H1 (cell line): ENCODE measurements at places on chromosomes 7 and 10. TPM values are rescaled to one million over a fixed set of nuclear protein-coding genes. Genes with fewer than 3 reads are reported as not detected.

DNA sequence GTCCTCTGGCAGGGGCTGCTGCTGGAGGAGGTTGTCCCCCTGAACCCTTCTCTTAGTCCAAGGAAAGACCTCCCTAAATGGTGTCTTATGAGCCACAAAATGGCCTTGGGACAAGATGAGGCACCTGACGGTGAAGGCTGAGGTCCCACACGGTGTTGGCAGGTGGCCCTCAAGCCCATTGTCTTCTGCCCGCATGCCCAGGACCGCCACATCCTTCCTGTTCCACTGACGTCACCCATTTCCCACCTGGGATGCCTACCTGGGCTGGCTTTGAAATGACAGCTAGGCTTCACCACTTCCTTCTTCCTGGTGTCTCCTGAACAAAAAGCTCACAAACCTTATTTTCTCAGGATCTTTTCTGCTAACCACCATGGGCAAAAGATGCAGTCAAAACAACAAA is 2.1 kb upstream of the DMBT1 start:
- H3K27me3 ChIP-seq: no peaks in the 10 kb centered on the region
- no peak overlapping the region for H3K27ac ChIP-seq
- H3K4me3 ChIP-seq: no peak overlapping the region
- no peak for DNase-seq
- no peaks in the 10 kb centered on the region for H3K36me3 ChIP-seq

GRCh38 chr7:130160455-130160854 is 44.8 kb downstream of the TMEM209 start:
- no peak for DNase-seq
- H3K4me1 ChIP-seq: no peaks in the 10 kb centered on the region
- no peak overlapping the region for H3K4me3 ChIP-seq
- no peak overlapping the region for H3K27ac ChIP-seq
- H3K27me3 ChIP-seq: no peaks in the 10 kb centered on the region

GRCh38 chr7:781936-782529 is 50.2 kb upstream of the SUN1 start:
- no peak overlapping the region for H3K27ac ChIP-seq
- H3K27me3 ChIP-seq: no peaks in the 10 kb centered on the region
- H3K36me3 ChIP-seq: peaks cover 50% of the 10 kb centered on the region

DNA sequence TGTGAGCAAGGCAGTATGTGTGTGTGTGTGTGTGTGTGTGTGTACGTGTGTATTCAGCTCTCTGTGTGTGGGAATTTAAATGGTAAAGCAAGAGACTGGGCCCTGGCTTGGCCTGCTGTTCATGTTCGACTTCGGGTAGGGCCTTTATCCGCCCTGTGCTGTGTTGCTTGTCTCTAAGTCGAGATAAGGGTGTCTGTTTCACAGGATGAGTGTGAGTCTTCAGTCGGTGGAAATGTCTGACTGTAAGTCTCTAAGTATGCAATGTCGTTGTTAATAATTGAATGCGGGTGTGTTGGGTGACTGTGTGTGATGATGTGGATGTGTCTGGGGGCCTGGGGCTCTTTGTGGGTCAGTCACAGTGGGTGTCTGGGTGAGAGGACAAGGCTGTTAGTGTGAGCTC is 34.8 kb downstream of the HIF1AN start:
- peaks cover 11% of the 10 kb centered on the region for H3K27me3 ChIP-seq
- H3K4me3 ChIP-seq: peak overlapping the region; percentile 77
- no peaks in the 10 kb centered on the region for H3K36me3 ChIP-seq
- H3K4me1 ChIP-seq: no peaks in the 10 kb centered on the region
- DNase-seq: no peak

DNA sequence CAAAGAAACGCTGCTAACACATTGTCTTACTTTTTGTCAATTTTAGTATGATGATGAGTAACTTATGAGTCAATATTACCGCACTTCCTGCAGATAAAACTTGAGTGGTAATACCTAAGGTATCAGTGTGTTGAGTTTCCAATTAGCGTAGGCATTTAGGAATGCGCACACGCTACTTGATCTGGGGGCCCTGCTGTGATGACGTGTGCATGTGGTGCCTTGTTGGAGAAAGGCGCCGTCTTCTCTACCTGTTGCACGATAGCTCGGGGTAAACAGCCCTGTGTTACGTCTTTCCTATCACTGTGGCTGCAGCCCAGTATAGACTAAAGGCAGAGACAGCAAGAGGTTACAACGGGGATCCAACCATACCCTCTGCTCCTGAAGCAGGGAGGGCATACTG is 476.8 kb upstream of the ADARB2 start:
- H3K27ac ChIP-seq: no peak overlapping the region
- no peak for DNase-seq
- no peaks in the 10 kb centered on the region for H3K4me1 ChIP-seq
- no peak overlapping the region for H3K4me3 ChIP-seq
- no peaks in the 10 kb centered on the region for H3K36me3 ChIP-seq

DNA sequence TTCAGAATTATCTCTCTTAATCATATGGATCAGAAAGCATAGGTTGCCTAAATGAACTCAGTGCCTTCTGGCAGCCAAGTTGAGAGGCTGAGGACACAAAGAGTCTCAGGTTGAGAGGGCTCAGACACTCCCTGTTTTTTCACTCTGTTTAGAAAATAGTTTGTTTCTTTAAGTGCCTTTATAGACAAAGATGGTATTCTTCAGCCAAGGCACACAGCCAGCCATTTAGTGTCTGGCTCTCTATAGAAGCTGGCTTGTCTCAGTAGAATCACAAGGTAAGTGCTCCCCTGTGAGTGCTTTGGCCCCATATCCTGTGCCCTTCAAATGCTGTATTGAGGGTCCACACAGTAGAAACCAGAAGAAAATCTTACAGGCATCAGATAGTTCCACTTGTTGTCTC is 3.6 kb downstream of the GPR158 start:
- peaks cover 28% of the 10 kb centered on the region for H3K27me3 ChIP-seq
- peaks cover 4% of the 10 kb centered on the region for H3K4me1 ChIP-seq
- no peak overlapping the region for H3K4me3 ChIP-seq
- DNase-seq: no peak
- H3K36me3 ChIP-seq: no peaks in the 10 kb centered on the region
- H3K27ac ChIP-seq: no peak overlapping the region

DNA sequence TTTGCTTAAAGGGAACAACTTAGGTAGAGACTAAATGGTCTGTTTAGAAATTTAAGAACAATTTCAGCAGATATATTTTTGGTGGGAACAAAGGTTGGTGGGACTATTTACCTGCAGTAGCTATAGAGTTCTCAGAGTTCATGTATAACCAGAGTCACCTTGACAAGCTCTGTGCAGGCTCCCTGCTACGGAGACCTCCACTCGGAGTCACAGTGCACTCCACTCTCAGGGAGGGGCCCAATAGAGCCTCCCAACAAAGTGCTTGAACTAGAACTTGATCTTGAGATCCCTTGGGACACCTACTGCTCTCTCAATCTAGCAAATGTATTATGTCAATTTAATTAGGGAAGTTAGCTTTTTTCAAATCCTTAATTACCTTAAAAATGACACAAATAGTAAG is 2.3 kb downstream of the MYPN start:
- no peaks in the 10 kb centered on the region for H3K27me3 ChIP-seq
- no peak overlapping the region for H3K4me3 ChIP-seq
- no peaks in the 10 kb centered on the region for H3K4me1 ChIP-seq
- no peaks in the 10 kb centered on the region for H3K36me3 ChIP-seq
- no peak for DNase-seq

DNA sequence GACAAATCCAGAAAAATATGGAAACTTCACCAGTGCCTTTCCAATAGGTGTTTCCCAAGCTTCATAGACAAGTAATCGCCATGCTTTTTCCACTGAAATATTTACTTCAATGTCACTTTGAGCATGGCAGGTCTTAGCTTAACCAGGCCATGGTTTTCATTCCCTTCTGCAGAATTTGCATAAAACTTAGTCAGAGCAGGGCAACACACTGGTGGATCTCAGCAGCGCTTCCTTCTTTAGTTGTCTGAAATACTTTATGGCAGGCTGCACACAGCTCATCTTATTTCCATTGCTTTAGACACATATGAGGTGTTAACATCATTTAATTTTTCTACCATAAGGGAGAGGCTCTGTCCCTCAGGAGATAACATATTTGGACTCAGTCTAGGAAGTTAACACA is 102.9 kb upstream of the AHR start:
- no peaks in the 10 kb centered on the region for H3K27me3 ChIP-seq
- no peak overlapping the region for H3K27ac ChIP-seq
- DNase-seq: no peak
- H3K4me1 ChIP-seq: no peaks in the 10 kb centered on the region
- no peak overlapping the region for H3K4me3 ChIP-seq

The BAIAP2L1 gene
- 42.0 and 42.9 TPM in 2 replicates for total RNA-seq

The HSPA12A gene
- 4.8 and 6.9 TPM in 2 replicates for total RNA-seq

The RNF32 gene
- 0.67 and 1.2 TPM in 2 replicates for total RNA-seq

The ZNF680 gene
- 15.3 and 16.9 TPM in 2 replicates for total RNA-seq

The ADAP1 gene
- 5.4 and 5.8 TPM in 2 replicates for total RNA-seq

The PNLIPRP3 gene
- not detected in 2 replicates for total RNA-seq

The FXYD4 gene
- not detected in 2 replicates for total RNA-seq
